Right renal pelvis (tissue), 4 donors: ENCODE measurements at places on chromosomes 11 and 22.

GRCh38 chr11:124892146-124892545 lies 5.5 kb downstream of the ROBO4 start:
- DNase-seq, result no peak

- DNase-seq, result no peak
These were observed 374.1 kb downstream of the TENM4 start for GRCh38 chr11:79066456-79067351.

DNA sequence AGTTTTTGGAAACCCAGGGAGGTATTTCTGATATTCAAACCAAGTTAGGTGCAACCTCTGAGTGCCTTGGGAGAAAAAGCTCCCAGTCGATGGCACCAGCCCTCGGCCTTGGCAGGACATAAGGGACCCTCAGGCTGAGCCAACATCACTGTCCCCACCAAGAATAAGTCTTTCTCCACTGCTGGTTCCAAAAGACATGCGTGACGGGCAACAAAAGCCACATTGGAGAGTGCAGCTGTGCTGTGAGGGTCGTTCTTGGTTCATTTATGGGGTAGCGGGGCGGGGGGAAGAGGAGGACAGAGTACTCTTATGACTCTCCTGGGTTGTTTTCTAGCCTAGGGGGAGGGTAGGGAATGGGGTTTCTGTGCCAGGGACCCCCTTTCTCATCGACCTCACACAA lies 11.2 kb upstream of the TPCN2 start:
- DNase-seq, result no peak

DNA sequence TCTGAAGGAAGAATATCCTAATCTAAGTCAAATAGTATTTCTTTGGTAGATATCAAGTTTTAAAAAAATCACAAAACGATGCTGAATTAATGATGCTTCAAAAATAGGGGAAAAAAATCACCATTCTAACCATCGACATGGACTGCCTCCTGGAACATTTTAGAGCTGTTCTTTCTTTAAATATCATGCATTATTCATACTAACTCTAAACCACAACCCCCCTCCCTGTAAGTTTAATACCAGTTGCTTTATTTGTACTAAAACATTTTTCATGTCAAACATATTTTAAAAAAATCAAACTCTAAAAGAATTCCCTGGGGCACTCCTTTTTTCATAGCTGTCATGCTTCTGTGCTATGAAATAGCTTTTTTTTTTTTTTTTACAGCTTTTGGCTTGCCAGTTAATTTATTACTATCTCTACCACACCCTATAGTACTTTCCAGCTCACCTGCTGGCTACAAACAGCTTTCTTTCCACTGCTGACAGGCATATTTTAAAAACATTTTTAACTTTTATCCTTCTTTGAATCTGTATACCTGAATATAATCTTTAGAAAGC lies 256.9 kb downstream of the SOX6 start:
- no peak for DNase-seq

DNA sequence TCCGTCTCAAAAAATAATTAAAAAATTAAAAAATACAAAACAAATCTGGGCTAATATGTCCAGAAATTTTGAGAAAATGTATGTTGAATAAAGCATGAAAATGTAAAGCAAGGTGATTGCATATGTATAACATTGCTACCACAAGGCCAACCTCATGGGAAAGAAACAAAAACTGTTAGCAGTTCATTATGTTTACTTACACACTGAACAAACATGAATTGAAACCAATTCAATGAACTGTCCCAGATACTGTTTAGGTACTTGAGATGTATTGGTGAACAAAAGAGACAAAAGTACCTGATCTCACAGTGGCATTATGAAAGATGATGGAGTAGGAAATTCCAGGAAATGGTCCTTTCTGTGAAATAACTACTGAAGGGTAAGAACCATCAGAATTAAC lies 43.8 kb upstream of the IGLL5 start:
- no peak for DNase-seq

GRCh38 chr11:80144897-80145594 lies 704.2 kb upstream of the TENM4 start:
- DNase-seq, result no peak

DNA sequence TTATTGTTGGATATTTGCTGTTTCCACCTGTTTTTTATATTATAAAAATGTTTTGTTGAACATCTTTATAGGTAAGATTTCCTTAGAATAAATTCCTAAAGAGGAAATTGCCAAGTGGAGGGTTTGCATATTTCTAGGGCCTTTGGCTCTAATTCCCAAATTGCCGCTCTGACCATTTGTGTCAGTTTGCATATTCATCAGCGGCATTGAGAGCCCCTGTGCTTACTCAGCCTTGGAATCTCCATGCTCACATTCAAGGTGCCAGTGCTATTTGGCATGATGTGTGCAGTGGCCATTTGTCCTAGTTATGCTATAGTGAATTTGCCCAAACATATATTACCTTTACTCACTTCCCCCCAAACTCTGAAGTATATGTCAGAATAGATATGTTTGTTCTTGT lies 25.5 kb downstream of the KREMEN1 start:
- no peak for DNase-seq
